Activated CD4-positive, alpha-beta memory T cell treated with anti-CD3 and anti-CD28 coated beads, Interleukin-2, amount 10 ng/mL, durations not matched to agents 7 days and 5 days (primary cell): ENCODE measurements at places on chromosomes 2 and 18. TPM values are rescaled to one million over a fixed set of nuclear protein-coding genes. Genes with fewer than 3 reads are reported as not detected.

Gene SERPINB4
- not detected for total RNA-seq

Gene DSG3
- total RNA-seq = not detected

- no peak for DNase-seq
- no peak overlapping the region for H3K4me3 ChIP-seq
- no peaks in the 10 kb centered on the region for H3K27me3 ChIP-seq
- no peak overlapping the region for H3K27ac ChIP-seq
- H3K36me3 ChIP-seq = no peaks in the 10 kb centered on the region
Measured at GRCh38 chr18:33720133-33720532, 142.1 kb downstream of the ASXL3 start.

- H3K27ac ChIP-seq = no peak overlapping the region
- no peak for DNase-seq
- H3K4me3 ChIP-seq = no peak overlapping the region
- H3K27me3 ChIP-seq = peaks cover 4% of the 10 kb centered on the region
- H3K36me3 ChIP-seq = no peaks in the 10 kb centered on the region
- H3K4me1 ChIP-seq = no peaks in the 10 kb centered on the region
Measured at GRCh38 chr2:126643431-126643830, 12.5 kb upstream of the GYPC start.

DNA sequence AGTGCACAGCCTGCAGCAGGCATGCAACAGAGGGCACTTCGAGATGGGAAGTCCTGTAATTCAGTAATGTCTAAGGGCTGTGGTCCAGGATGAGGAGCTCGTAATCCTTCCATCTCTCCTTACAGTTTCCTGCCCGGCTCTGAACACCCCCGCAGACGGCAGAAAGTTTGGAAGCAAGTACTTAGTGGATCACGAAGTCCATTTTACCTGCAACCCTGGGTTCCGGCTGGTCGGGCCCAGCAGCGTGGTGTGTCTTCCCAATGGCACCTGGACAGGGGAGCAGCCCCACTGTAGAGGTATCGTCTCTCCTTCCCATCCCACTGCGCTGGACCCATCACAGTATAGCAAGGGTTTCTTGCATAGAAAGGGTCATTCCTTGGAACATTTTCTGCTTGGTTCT, 26.7 kb downstream of the FBLN7 start:
- peaks cover 13% of the 10 kb centered on the region for H3K4me1 ChIP-seq
- no peaks in the 10 kb centered on the region for H3K36me3 ChIP-seq
- H3K27ac ChIP-seq = no peak overlapping the region
- DNase-seq = no peak
- H3K4me3 ChIP-seq = no peak overlapping the region

Gene MATN3
- total RNA-seq = not detected

GRCh38 chr2:24125956-24126355, 2.7 kb downstream of the FAM228B start:
- H3K36me3 ChIP-seq = peaks cover 3% of the 10 kb centered on the region
- no peaks in the 10 kb centered on the region for H3K27me3 ChIP-seq
- no peak overlapping the region for H3K4me3 ChIP-seq
- DNase-seq = no peak
- H3K4me1 ChIP-seq = peaks cover 17% of the 10 kb centered on the region
- H3K27ac ChIP-seq = no peak overlapping the region

DNA sequence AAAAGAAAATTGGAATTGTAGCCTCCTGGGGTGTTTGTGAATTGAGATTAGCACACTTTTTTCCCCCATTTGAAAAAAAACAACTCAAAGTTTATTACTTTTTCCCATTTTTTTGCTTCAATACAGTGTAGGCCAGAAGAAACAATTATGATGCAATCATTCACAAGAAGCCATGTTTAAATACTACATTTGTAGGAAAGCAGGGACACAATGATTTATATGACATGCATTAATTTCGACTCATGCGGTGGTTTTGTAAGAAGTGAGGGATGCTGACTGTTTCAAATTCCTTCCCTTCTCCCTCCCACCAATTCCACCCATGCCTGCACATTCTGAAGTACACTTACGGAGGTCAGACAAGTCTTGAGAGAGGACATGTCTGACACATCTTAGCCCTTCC, 774.2 kb upstream of the FSHR start:
- no peaks in the 10 kb centered on the region for H3K36me3 ChIP-seq
- no peaks in the 10 kb centered on the region for H3K4me1 ChIP-seq
- H3K4me3 ChIP-seq = no peak overlapping the region
- no peaks in the 10 kb centered on the region for H3K27me3 ChIP-seq

DNA sequence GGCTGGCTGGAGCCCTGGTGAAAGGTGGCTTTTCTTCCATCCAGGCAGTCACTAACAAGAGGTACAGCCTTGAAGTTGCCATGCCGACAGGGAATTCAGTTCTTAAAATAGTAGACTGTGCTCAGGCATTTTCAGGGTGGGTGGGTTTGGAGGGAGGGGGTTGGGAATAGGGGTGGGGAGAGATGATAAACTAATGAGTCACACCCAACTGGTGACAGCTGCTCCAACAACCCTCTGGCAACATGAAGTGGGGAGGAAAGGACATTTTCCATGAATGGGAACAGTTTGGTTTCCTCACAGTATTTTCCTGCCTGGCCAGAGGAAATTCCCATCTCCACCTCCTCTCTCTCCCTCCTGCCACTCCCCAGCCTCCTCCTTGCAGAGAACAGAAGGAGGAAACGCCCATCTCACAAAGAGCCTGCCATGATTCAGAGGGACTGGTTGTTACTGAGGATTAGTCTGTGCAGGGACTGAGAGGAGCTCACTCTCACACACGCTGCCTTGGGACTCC, 113.0 kb upstream of the SLC1A4 start:
- peaks cover 13% of the 10 kb centered on the region for H3K27me3 ChIP-seq
- H3K27ac ChIP-seq = no peak overlapping the region
- no peaks in the 10 kb centered on the region for H3K36me3 ChIP-seq
- DNase-seq = no peak
- H3K4me1 ChIP-seq = peaks cover 7% of the 10 kb centered on the region

GRCh38 chr18:13221869-13222855, 3.6 kb downstream of the LDLRAD4 start:
- H3K4me3 ChIP-seq = no peak overlapping the region
- H3K27me3 ChIP-seq = peaks cover 31% of the 10 kb centered on the region
- no peaks in the 10 kb centered on the region for H3K36me3 ChIP-seq
- peaks cover 12% of the 10 kb centered on the region for H3K4me1 ChIP-seq
- DNase-seq = no peak

Gene DGUOK
- 75.6 TPM for total RNA-seq

DNA sequence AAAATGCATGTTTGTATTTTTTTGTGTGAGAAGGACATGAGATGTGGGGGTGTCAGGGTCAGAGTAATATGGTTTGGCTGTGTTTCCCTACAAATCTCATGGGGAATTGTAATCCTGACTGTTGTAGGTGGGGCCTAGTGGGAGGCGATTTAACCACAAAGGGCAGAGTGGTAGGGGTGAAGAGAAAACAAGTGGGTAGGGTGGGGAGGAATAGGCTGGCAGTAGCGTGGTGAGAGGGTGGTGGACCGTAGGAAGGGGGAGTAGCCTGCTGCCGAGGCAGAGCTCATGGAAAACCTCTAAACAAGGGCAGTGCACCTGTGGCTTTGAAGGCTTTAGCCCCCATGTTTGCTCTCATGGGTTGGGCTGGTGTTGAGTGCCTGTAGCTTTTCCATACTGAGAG, 152.8 kb upstream of the ZNF519 start:
- H3K36me3 ChIP-seq = no peaks in the 10 kb centered on the region
- no peaks in the 10 kb centered on the region for H3K27me3 ChIP-seq
- H3K4me3 ChIP-seq = no peak overlapping the region

GRCh38 chr2:10350761-10351160, 48.1 kb downstream of the HPCAL1 start:
- peaks cover 18% of the 10 kb centered on the region for H3K4me1 ChIP-seq
- DNase-seq = no peak
- H3K4me3 ChIP-seq = no peak overlapping the region
- no peaks in the 10 kb centered on the region for H3K27me3 ChIP-seq
- H3K27ac ChIP-seq = no peak overlapping the region
- peaks cover 2% of the 10 kb centered on the region for H3K36me3 ChIP-seq

GRCh38 chr2:202815548-202816360, 55.8 kb downstream of the ICA1L start:
- no peaks in the 10 kb centered on the region for H3K4me1 ChIP-seq
- H3K27me3 ChIP-seq = no peaks in the 10 kb centered on the region
- H3K27ac ChIP-seq = no peak overlapping the region
- DNase-seq = no peak
- no peaks in the 10 kb centered on the region for H3K36me3 ChIP-seq

- H3K4me1 ChIP-seq = peaks cover 59% of the 10 kb centered on the region
- DNase-seq = no peak
- H3K27ac ChIP-seq = peak overlapping the region; percentile 79
- H3K36me3 ChIP-seq = peaks cover 63% of the 10 kb centered on the region
Measured at GRCh38 chr2:195552581-195552980, 104.4 kb upstream of the SLC39A10 start.
